ENCODE measurements at places on chromosomes 1 and 21.

GRCh38 chr1:231964241-231964640 is 337.7 kb downstream of the DISC1 start:
- no peak for DNase-seq

- no peak for DNase-seq
These were observed 48.6 kb downstream of the PRKACB start for GRCh38 chr1:84192681-84193080.

DNA sequence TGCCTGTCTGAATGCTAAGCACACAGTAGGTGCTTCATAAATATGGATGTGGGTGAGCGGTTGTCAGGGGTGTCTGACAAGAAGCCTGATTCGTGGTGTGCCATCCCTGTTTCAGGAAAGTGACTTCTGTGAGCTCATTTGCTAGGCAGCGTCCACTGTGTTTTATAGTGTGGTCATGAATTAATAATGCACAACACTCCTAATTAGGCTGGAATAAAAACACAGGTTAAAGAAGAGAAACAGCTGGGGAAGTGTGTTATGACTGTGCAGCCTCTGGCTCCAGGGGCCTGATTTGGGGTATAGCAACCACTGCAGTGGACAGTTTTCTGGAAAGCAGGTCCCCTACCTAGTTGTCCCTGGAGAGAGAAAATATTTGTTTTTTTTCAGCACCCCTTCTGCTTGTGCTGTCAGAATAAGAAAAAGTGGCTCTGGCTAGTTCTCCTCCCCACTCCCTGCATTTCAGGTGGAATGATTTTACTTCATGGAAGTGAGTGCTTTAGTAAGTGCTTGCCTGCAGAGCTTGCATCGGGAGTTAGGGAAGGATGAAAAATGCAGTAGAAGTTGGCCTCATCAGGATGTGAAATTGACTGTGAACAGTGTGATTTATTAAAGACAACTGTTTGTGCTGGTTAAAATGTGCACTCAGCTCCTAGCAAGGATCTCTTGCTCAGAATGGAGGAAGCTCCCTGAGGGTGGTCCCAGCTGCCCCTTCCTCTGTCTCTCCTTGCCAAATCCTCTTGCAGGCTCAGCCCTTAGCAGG is 333.8 kb downstream of the HHAT start:
- no peak for DNase-seq

GRCh38 chr1:79695138-79695537 is 688.6 kb upstream of the ADGRL4 start:
- no peak for DNase-seq

- no peak for DNase-seq
These were observed 16.3 kb downstream of the PDZK1 start for GRCh38 chr1:145690587-145691558.

- DNase-seq: no peak
These were observed 74.2 kb upstream of the RGS4 start for GRCh38 chr1:162994921-162995320.

- no peak for DNase-seq
These were observed 76.9 kb downstream of the RGS18 start for GRCh38 chr1:192235127-192235526.

- DNase-seq: no peak
These were observed 7.0 kb downstream of the OR14I1 start for GRCh38 chr1:248695451-248696132.

DNA sequence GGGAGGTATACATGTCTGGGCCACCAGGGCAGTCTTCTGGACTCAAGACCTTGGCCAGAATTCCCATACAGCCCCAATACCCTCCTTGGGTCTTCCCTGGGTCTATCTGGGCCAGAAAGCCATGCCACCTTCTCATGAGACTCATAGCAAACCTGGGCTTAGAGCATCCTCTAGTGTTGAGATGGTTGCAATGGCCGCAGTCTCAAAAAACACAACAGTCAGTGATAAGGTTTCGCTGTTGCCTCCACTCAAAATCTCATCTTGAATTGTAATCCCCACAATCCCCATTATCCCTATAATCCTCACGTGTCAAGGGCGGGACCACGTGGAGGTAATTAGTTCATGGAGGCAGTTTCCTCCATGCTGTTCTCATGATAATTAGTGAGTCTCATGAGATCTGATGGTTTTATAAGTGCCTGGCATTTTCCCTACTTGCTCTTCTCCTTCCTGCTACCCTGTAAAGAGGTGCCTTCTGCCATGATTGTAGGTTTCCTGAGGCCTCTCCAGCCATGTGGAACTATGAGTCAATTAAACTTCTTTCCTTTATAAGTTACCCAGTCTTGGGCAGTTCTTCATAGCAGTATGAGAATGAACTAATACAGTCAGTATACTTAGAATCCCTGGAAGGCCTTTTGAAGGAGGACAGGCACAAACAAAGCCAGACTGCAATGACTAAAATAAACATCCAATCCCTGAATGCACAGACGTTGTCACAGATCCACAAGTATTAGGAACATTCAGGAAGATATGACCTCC is 77.0 kb downstream of the CTH start:
- DNase-seq: peak; percentile 20

Measured in HTR-8/SVneo (cell line).